Neural progenitor cell (in vitro differentiated cells): ENCODE measurements at places on chromosomes 5 and 9. TPM values are rescaled to one million over a fixed set of nuclear protein-coding genes. Genes with fewer than 3 reads are reported as not detected.

DNA sequence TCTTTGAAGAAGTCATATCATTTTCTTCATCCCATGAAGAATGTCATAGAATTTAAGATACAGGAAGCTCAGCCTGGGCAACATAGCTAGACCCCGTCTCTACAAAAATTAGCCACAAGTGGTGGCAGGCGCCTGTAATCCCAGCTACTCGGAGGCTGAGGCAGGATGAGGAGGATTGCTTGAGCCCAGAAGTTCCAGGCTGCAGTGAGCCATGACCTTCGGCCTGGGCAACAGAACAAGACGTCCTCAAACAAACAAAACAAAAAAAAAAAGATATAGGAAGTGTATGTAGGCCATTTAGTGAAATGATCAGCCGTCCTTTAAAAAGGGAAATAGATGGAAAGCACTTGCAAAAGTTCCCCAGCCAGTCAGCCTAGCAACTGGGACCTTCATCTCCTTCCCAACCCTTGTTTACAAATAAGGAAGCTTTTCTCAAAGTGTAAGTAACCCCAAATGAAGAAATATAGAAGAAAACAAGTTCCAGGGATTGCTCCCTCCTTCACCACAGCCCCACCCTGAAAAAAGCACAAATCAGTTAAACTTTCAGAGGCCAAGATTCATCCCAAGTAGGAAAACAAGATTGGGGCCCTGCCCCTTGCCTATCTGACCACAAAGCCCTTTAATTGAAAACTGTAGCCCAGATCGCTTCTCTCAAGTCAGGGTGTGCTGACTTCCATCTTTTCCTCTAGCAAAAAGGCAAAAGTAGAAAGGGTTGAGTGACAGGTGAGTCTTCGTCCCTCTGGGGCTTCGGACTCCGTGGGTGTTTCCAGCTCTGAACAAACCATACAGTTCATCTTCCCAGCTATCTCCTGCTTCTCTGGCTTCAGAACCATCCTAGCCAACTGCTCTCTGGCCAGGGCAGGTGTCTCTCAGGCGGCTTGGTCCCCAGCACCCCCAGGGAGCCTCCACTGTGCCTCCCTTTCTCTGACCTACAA is 1.2 kb downstream of the SLC31A2 start:
- DNase-seq, result no peak

DNA sequence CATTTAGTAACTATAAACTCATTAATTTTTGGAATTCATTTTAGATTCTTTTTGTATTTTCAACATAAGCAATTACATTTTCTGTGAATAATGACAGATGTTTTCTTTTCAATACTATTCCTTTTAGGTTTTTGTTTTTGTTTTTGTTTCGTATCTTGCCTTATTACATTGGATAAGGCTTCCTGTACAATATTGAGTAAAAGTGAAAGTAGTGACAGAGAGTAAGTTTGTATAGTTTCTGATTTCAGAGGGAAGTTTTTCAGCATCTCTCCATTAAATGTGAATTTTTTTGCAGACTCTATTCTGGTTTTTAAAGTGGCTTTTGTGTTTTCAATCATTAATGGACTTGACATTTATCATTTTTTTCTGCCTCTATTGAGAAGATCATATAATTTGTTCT is 12.8 kb upstream of the CAMK4 start:
- no peak for DNase-seq

Gene LPAR1
- 30.3 and 36.0 TPM in 2 replicates for total RNA-seq

GRCh38 chr5:139696894-139697658 is 48.9 kb downstream of the CXXC5 start:
- peak; percentile 76 for DNase-seq

GRCh38 chr5:1725641-1726468 is 73.8 kb downstream of the MRPL36 start:
- peak; percentile 42 for DNase-seq

Gene COL23A1
- 1.3 TPM in 1 of 2 replicates, not detected in the other for total RNA-seq

GRCh38 chr5:94993491-94993890 is 291.4 kb downstream of the MCTP1 start:
- peak; percentile 7 for DNase-seq

- no peak for DNase-seq
Measured at GRCh38 chr5:114252226-114252625, 109.6 kb upstream of the KCNN2 start.

Gene GFI1B
- 0.28 TPM in 1 of 2 replicates, not detected in the other for total RNA-seq
